ENCODE measurements at places on chromosomes 12 and 14.

DNA sequence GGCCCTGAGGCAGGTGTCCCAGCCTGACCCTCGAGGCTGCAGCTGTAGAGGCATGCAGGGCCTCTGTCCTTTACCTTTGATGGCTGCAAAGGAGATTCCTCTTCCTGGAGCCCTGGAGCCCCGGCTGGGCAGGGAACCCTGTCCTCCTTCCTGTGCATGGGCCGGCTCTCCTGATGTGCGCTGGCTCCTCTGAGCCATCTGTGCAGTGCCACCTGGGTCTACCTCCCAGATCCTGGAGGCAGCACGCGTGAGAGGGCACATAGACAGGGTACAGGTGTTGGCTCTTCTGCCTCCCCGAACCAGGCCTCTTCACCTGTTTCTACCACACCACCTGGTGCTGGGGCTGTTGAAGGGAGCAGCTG lies 115.1 kb downstream of the BEGAIN start:
- peak overlapping the region; percentile 74 for H3K27ac ChIP-seq
- no peak overlapping the region for H3K4me3 ChIP-seq
- H3K4me1 ChIP-seq: peaks cover 51% of the 10 kb centered on the region

DNA sequence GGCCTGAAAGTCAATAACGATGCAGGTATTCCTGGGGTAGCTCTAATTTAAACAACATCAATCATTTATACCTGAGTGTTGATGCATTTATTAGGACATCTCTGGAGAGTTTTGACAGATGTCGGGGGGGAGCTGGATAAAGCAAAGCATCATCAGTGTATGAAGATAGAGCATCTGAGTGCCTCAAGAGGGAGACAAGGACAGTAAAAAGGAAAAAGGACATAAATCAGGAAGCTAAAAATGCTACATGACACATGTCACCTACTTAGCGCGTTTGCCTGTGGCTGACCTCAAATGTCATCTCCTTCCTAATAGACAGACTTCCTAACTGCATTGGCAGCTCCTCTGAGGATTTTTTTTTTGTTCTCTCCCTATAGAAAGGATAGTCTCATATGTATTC lies 259.5 kb upstream of the PKP2 start:
- H3K4me1 ChIP-seq: no peaks in the 10 kb centered on the region
- H3K4me3 ChIP-seq: no peak overlapping the region
- DNase-seq: no peak
- no peaks in the 10 kb centered on the region for H3K36me3 ChIP-seq
- no peaks in the 10 kb centered on the region for H3K27me3 ChIP-seq

DNA sequence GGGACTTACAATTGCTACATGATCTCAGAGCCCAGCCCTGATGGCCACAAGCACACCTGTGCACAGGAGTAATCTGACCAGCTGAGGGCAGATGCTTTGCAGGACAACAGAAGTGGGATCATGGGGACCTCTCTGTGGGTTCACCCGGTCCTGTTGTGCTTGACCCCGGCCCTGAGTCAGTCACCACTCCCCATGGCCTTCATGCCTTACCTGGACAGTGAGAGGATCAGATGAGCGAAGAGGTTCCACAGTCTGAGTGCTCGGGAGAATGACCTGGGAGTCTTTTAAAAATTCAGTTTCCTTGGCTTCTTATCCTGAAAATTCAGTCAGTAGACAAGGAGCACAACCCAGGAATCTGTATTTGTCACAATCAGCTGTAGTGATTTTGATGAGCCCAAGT lies 88.1 kb downstream of the NTF3 start:
- DNase-seq: no peak
- no peak overlapping the region for H3K27ac ChIP-seq
- no peak overlapping the region for H3K4me3 ChIP-seq
- H3K36me3 ChIP-seq: no peaks in the 10 kb centered on the region
- no peaks in the 10 kb centered on the region for H3K27me3 ChIP-seq

- peaks cover under 1% of the 10 kb centered on the region for H3K36me3 ChIP-seq
- peaks cover 4% of the 10 kb centered on the region for H3K27me3 ChIP-seq
- peak; percentile 99 for DNase-seq
- H3K4me3 ChIP-seq: peak within 1 kb of the TSS; percentile 89
- peak within 1 kb of the TSS; percentile 97 for H3K27ac ChIP-seq
Observed at GRCh38 chr14:35826218-35826951, at the start of gene BRMS1L. BRMS1L (plus strand) TSS chr14:35826338; CDS start chr14:35826517, 179 bp downstream.

DNA sequence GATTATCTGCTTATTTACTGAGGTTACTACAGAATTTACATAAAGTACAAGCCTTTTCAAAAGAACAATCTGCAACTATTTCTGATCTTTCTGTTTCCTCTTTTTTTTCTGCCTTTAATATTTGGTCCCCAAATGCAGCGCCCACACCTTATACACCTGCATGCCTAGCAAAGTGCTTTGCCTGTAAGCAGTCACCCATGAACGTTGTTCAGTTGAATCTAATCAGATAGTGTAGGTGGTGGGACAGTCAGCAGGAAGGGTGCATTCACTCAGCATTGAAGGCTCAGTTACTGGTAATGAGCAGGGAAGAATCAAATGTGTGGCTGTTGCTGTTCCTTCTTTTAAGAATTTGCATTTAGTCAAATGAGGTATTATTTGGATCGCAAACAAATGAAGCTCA lies 108.4 kb downstream of the GPR135 start:
- DNase-seq: no peak
- no peak overlapping the region for H3K4me3 ChIP-seq
- H3K27me3 ChIP-seq: no peaks in the 10 kb centered on the region
- peaks cover 29% of the 10 kb centered on the region for H3K36me3 ChIP-seq
- H3K27ac ChIP-seq: no peak overlapping the region

DNA sequence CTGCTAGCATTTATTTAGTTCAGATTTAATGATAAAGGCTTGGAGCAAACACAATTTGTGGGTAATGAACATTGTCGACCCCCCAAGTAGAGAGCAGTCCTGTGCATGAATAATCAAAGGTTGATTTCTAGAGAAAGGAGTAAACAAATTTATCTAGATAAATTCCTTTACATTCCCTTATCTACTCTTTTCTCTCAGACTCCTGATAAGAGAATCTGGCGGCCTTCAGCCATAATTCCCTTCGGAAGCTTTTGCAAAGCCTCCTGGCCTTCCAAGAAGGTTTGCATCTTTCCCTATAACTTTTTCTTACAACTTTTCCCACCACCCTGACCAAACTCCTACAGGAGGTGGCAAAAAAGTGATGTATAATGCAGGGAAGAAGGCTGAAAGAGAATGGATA lies 42.1 kb downstream of the TMTC3 start:
- H3K36me3 ChIP-seq: peaks cover 15% of the 10 kb centered on the region
- H3K27ac ChIP-seq: no peak overlapping the region
- peaks cover 11% of the 10 kb centered on the region for H3K4me1 ChIP-seq
- no peak overlapping the region for H3K4me3 ChIP-seq

- H3K4me3 ChIP-seq: no peak within 1 kb of the TSS
- no peak for DNase-seq
- no peaks in the 10 kb centered on the region for H3K27me3 ChIP-seq
- H3K27ac ChIP-seq: no peak within 1 kb of the TSS
- peaks cover 8% of the 10 kb centered on the region for H3K4me1 ChIP-seq
Observed at GRCh38 chr14:94581127-94581999, at the start of gene SERPINA5. SERPINA5 (plus strand) TSS chr14:94581426; CDS start chr14:94587363, 5,937 bp downstream.

GRCh38 chr12:29024117-29024516 lies 125.0 kb upstream of the FAR2 start:
- H3K27me3 ChIP-seq: peaks cover 7% of the 10 kb centered on the region
- H3K4me3 ChIP-seq: no peak overlapping the region
- peaks cover under 1% of the 10 kb centered on the region for H3K36me3 ChIP-seq

GRCh38 chr12:10215436-10215835 lies 2.8 kb downstream of the GABARAPL1 start:
- no peaks in the 10 kb centered on the region for H3K27me3 ChIP-seq
- no peak for DNase-seq
- peak overlapping the region; percentile 96 for H3K27ac ChIP-seq
- peaks cover 25% of the 10 kb centered on the region for H3K4me1 ChIP-seq
- peaks cover 3% of the 10 kb centered on the region for H3K36me3 ChIP-seq
- H3K4me3 ChIP-seq: peak overlapping the region; percentile 19

DNA sequence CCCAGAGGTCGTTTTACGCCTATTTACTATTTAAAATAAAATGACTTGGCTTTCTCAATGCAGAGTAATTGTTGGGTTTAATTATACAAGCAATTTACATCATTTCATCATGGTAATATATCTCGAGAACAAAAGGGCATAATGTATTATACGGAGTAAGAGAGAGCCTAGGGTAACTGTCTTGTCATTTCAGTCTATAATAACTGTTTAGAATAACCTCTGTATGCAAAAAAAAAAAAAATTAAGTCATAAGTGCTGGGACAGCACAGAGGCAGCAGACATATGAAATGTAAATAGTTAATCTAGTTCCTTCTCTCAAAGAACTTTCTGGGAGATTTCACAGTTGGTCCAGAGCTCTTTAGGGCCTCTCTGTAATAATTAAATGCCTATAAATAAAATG lies 284.9 kb downstream of the TMTC2 start:
- no peaks in the 10 kb centered on the region for H3K36me3 ChIP-seq
- H3K4me3 ChIP-seq: no peak overlapping the region
- no peak for DNase-seq
- no peaks in the 10 kb centered on the region for H3K27me3 ChIP-seq

DNA sequence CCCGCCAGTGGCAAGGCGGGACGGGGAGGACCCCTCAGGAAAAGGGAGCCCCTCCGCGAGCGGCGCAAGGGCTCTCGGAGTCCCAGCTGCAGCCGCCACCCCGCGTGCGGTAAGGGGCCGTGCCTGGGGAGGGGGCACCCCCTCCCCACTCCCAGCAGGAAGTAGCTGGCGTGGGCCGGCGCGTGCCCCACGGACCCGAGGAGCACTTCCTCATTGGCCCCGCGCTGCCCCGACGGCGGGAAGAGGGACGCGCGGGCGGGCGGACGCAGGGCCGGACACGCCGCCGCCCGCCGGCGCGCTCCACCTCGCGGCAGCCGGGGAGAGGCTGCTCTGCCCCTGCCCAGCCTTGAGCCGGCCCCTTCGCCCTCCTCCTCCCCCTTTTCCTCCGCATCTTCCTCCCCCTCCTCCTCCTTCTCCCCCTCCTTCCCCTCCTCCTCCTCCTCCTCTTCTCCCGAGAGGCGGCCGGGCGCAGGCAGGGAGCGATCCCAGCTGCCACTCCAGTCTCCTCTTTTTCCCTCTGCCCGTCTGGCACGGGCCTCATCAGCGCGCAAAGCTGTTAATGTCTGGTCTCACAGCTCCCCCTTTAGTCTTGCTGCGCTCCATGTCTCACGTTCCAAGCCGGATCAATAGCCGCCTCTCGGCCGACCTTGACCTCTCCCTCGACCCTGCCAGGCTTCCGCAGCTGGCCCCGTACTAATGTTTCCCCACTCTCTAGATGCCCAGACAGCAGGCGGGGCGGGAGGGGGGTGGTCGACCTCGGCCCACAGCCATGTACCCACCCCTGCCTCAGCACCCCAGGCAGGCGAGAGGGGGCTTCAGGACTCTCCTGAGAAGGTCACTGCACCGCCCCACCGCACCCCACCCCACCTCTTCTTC lies 2.6 kb upstream of the BCL11B start:
- H3K27me3 ChIP-seq: peaks cover 48% of the 10 kb centered on the region

DNA sequence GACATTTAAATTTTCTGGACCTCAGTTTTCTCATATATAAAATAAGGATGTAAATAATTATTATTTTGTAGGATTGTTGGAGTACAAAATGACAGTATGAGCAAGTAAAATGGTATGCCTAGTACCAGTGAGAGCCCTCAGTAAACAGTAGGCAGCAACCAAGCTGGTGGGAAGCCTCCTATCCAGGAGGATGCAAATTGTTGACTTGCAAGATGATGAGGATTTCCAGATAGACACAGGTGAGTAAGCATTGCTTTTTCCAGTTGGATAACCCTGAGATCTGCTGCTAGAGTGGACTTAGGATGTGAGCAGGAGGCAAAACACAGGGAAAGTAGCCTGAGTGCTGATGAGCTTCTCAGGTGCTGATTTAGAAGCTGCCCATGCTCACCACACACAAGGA lies 28.2 kb upstream of the AMIGO2 start:
- H3K36me3 ChIP-seq: peaks cover 2% of the 10 kb centered on the region
- no peaks in the 10 kb centered on the region for H3K27me3 ChIP-seq
- DNase-seq: no peak
- no peak overlapping the region for H3K4me3 ChIP-seq
